ENCODE measurements at places on chromosomes 3 and 15.

DNA sequence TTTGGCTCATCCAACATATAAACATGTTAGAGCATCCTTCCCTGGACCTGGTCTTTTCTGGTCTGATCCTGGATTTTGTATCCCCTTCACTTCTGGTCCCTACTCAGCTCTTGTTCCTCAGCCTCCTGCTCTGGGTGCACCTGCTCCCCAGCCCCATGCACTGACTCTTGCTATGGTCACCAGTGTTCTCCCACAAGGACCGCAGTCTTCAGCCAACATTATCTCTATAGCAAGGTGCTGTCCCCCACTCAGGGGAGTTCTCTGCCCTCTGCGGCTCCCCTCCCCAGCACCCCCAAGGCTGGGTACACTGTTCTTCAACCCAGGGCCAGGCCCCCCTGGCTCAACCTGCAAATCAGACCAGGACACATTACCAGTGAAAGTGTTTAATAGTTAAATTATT lies 80.2 kb downstream of the SEC22A start:
- DNase-seq, result no peak

DNA sequence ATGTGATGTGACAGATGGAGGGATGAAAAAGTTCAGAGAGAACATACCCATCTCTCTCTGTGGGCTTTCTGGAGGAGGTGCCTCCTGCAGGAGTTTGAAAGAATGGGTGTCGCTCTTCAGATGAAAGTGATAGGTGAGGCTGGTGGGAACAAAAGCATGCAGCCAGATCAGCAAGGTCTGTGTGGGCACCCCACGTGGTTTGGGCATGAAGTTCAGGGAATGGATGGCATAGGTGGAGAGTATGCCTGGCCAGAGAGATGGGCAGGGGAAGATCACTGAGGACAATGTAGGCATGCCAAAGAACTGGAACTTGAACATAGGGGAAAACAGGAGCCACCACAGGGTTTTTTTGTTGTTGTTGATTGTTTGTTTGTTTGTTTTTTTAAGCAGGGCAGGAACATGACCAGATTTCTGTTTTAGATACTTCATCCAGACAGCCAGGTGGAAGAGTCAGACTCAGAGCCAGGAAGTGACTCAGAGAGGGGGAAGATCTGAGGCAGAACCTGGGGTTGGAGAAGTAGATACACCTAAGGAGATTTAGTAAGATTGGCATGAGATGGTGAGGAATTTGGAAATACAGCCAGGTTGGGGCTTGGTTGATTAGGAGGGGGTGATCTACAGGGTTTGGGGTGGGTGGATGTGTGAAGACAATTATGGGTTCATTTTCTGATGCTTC lies 64.8 kb upstream of the CLSTN2 start:
- no peak for DNase-seq

DNA sequence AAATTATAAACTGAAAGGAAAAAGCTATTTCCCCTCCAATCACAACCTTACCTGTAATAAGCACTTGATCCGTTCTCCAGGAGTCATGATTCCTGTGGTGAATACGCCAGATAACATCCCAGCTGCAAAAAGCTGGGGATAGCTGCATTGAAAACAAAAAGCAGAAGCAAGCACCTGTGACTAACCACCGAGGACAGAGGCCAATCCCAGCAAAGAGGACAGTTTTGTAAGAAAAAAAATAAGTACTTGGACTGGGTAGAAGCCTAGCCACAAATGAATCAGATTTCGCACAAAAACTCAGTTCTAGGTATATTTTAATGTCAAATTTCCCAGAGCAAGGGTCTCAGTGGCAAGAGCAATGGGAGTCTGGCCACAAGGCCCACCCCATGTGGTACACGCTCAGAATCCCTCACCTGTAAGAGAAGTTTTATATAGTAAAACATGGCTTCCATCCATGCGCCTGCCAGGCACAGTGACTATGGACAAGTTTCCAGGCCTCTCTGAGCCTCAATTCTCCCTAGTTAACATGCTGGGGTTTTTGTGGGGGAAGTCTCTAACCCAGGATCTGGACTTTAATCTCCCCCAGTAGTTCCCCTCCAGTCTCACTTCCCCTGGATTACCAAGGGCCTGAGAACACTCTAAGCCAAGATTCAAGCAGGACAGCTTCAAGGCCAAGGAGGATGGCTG lies 19.2 kb downstream of the SLC25A20 start:
- no peak for DNase-seq

- no peak for DNase-seq
These were observed 101.4 kb downstream of the RYK start for GRCh38 chr3:134149286-134149685.

- DNase-seq, result no peak
These were observed 15.9 kb downstream of the CHL1 start for GRCh38 chr3:212432-212831.

DNA sequence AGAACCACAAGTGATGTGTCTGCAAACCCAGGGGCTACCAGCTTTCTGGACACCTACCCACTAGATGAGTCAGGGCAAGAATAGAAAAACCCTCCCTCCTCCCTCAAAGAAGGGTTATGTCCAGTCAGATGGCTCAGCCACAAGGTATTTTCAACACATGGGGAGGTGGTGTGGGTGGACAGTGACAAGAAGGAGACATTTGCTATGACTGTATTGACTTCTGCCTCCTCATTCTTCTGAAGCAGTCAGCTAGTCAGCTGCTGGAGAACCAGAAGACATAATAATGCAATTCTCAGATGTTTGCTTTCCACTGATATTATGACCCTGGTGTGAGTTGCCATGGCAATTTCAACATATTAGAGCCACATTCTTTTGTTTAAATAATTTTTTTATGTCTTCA lies 66.7 kb upstream of the GOLGA8B start:
- DNase-seq, result no peak

DNA sequence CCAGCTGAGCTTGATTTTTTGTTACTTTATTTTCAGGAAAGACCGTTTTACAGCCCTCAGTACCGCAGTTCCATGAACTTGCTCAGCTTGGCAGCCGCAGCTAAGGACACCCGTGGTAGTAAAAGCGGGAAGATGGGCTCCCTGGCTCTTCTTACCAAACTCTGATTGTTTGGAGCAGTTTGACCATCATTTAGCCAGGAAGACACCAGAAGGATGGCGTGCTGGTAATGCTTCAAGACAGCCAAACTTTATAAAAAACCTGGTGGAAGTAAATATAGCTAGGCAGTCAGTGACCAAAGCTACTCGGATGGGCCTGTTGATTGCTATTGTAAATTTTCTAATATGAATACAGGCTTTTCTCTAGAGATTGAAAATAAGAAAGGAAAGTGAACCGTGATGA lies 28.9 kb downstream of the POLR2M start:
- DNase-seq, result no peak

- no peak for DNase-seq
These were observed 83.3 kb downstream of the ADCY5 start for GRCh38 chr3:123365450-123366143.

DNA sequence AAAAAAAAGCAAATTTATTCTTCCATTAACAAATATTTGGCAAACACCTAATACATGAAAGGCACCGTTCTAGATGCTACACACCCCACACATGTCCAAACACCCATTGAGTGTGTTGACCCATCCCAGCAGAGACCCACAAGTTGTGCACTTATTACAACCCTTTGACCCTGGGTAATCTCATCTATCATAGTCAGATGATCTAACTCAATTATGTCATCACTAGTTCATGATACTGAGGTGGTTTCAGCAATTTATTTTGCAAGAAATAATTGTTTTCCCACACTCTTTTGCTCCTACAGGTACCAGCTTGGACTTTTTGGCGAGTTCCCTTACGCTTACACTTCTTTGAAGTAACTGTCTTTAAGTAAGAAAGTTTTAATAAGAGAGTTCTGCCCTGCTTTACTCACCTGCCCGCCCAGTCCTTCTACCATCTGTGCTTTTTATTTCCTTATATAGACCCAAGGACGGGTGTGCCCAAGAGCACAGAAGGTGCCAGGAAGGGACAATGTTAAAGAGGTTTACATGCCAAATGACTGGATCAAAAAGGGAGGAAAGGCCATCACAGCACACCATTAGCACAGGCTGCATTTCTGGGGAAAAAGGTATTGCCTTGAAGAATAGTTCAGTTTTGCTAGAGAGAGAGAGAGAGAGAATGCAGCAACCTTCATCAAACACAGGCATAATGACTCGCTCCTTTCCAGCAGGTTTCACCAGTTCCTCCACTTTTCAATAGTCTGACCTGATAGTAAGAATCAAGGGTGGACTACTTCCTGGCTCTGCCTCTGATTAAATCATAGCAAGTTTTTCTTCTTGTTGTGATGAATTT lies 54.5 kb upstream of the ATP11B start:
- no peak for DNase-seq

DNA sequence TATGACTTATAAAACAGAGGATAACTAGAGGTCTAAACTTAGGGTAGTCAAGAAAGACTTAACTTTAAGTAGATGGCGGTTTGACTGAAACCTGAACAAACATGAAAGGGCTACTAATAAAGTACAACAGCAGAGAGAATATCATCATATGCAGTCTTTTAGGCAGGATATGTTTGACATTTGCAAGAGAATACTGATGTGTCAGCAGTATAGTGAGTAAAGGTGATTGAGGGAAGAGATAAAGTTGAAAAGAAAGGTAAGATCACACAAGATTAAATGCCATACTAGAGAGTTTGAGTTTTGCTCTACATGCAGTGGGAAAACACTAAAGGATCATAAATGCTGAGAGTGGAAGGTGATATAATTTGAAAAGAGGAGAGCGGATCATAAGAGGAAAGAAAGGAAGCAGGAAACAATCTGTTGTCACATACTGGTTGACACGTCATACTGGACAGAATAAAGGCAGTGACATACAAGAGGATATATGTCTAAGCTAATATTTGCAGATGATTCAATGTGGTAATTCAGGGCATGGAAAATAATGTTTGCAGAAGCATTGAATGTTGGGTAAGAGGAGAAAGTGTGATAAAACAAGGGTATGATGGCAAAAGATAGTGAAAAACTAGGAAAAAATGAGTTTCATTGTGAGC lies 223.0 kb downstream of the EPHA6 start:
- DNase-seq, result no peak

DNA sequence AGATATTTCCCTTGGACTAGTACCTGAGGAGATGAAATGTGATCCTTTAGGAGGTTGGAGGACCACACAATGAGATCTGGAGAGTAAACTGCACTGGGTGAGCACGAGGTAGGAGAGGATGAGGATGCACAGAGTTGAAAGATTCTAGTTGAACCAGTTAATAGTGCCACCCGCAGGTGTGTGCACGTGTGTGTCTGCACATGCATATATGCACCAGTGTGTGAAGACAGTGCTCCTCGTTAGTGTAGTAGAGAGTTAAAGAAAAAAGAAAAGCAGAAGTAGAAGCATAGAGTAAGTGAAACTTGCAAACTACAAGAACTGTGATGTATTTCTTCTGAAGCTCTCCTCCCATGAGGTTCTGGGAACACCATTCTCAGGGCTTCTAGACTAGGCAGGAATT lies 8.4 kb downstream of the MED12L start:
- no peak for DNase-seq

GRCh38 chr3:12107071-12107713 lies 51.5 kb downstream of the TIMP4 start:
- no peak for DNase-seq

DNA sequence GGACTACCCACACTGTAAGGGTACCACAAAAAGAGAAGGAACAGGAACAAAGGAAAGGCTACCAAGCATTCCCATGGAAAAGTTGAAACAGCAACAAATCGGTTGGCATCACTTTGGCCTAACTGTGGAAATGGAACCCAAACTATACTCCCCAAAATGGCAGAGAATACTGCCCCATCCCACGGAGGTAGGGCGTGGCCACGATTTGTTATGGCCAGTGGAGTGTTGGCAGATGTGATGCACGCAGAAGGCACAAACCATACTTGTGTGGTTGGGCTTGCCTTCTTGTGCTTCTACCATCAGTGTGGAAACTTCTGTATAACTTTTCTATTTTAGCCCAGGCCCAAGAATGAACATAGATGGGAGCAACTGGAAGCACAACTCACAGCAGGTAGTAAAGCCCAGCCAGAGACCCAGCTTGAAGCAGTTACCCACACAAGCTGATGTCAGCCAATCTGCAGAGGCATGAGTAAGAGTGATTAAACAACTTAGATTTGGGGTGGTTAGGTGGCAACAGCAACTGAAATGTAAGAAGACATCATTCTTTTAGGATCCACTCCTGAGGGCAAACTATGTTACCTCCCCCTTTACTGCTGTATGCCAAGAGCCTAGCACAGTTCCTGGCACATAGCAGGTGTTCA lies 64.1 kb downstream of the BTD start:
- DNase-seq, result no peak

DNA sequence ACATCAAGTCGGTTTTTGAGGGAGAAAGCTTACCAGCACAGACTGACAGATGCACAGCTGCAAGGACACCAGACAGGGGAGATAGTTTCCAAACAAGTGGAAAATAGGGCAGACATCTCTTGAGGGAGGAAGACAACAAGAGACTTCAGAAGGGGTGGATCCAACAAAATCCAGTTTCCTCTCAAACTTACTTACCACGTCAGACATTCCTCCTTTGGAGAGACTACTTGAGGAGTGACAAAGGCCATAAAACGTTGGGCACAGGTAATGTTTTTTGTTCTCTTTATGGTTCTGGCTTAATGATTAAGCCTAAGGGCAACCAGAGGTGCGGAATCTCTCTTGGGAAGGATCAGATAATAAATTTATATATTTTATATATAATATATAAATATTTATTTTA lies 76.1 kb downstream of the CD200 start:
- no peak for DNase-seq

GRCh38 chr3:140545756-140546155 lies 132.1 kb upstream of the TRIM42 start:
- no peak for DNase-seq

- DNase-seq, result no peak
These were observed 134.7 kb upstream of the TSC22D2 start for GRCh38 chr3:150273396-150273795.

DNA sequence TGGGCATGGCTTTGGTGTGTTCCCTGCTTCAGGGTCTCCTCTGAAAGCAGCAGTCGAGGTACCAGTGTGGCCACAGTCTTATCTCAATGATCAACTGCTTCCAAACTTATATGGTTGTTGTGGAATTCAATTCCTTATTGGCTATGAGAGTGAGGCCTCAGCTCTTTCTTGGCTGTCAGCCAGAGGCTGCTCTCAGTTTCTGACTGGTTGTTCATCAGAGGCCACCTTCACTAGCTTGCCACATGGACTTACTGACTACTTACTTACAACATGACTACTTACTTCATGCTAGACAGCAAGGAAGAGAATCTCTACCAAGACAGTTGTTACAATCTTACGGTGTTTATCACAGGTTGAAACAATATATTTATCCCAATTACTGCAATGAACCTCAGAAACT lies 789.2 kb downstream of the DIPK2A start:
- DNase-seq, result no peak

- DNase-seq, result no peak
These were observed 5.5 kb downstream of the TMEM266 start for GRCh38 chr15:76065245-76065644.
